ENCODE measurements at places on chromosomes 7 and 10.

- no peak for DNase-seq
These were observed 606.3 kb upstream of the FZD8 start for GRCh38 chr10:36248304-36248981.

DNA sequence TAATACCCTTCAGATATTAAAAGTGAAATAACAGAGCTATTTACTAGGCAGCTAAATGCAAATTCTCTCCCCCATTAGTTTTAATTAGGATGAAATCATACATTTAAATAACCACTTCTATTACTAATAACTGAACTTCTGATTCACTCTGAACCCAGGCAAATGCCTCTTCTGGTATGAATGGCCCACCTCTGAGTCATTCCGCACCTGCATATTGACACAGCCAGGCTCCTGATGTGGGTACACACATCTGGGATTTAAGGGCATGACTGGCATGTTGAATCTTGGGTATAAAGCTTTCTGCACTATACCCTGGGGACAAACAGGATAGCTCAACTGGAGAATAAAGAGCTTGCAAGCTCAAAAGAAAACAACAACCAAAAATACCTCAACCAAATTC is 140.9 kb downstream of the AUTS2 start:
- DNase-seq, result no peak

GRCh38 chr7:22858640-22859561 is 36.3 kb upstream of the TOMM7 start:
- no peak for DNase-seq

GRCh38 chr10:98377001-98377400 is 38.0 kb downstream of the PYROXD2 start:
- no peak for DNase-seq

DNA sequence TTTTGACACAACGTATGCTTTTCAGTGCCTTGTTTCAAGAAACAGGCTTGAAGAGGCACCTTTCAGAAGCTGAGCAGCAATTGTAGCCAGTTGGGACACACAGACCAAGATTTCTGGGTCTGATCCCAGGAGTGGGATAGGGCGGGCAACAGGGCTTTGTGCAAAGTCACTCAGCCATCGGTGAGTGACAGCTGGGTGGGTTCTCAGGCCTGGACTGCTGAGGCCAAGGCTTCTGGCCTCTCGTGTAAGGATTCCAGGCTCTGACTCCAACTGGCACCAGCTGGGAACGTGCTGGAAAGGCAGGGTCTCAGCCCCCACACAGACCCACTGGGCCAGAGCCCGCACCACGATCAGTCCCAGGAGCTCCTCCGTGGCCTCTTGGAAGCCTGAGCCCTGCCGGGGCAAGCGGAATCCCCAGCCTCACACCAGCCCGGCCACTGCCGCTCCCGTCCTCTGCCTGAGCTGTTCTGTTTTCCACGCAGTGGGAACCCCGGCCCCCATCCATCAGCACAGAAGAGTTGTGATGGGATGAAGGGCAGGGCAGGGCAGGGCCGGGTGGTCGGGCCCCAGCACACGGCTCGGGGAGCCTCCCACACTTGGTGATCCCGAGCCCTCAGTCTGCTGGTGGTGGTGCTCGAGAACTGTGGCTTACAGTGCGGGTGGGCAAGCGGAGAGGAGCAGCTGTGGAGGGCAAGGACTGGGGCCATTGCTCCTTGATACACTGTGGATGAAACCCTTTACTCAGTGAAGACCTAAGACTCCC is 46.8 kb downstream of the VIPR2 start:
- no peak for DNase-seq

- no peak for DNase-seq
These were observed 152.8 kb upstream of the TCF7L2 start for GRCh38 chr10:112797197-112797596.

DNA sequence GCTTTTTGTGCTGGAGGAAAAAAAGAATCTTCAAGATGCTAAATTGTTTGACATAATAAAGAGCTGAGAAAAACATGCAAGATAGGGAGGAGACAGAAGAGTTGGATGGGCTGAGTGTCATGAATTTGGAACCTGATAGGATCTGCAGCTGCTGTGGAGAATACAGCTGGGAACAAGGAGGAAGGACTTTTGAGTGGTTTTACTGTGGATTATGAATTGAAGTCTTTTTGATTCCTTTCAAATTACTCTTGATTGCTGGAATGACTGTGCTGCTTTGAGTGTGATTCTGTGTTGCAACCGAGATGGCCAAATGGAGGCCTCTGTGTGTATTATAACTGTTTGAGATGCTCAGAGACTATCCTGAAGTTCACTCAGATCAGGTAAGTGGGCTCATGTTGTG is 4.0 kb downstream of the EFCAB10 start:
- no peak for DNase-seq

DNA sequence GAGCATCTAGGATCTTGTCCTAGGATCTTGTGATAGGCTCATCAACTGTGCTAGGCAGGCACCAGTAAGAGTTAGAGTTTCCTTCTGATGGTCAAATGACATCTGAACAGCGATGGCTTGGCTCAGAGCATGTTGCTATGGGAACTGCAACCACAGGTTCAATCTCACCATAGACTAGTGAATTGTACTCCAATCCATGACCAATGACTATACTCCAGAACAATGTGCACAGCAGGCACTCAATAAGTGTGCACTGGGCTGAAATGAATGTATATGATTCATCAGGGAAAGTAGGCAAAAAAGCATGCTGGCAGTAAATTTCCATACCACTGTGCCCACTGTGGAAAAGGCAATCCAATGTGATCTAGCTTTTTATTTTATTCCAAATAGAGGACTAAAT is 163.6 kb upstream of the HPS1 start:
- DNase-seq, result no peak

GRCh38 chr7:40921589-40922315 is 781.1 kb downstream of the INHBA start:
- DNase-seq, result no peak

GRCh38 chr10:3468919-3469638 is 296.5 kb upstream of the PITRM1 start:
- no peak for DNase-seq

DNA sequence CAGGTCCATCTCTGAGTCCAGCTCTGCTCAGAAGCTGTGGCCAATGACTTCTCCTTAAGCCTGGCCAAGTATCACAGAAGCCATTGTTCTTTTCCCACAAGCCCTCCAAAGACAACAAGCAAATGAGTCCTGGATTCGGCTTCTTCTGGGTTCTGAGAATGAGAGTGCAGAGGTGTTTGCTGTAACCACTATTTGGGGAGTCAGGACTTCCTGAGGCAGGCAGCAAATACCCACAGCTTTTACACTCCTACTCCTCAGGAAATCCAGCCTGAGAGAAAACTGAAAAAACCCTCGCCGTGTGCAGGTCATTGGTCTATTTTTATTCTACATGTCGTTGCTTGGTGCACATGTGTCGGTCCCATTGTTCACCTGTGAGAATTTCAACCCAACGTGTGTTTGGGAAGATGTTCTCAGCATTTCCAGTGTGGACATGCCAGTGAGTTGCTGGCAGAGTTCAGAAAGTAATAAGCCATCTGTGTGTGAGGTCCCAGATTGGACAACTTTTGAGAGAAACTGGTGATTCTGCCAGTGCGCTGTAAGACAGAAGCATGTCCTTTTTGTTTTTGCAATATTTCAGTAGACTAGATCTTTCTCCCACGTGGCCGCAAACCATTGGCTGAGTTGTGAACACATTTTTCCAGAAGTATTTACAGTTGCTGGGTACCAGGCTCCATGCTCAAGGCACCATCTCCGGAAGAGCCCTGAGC is 121.6 kb upstream of the LYZL2 start:
- DNase-seq, result no peak

DNA sequence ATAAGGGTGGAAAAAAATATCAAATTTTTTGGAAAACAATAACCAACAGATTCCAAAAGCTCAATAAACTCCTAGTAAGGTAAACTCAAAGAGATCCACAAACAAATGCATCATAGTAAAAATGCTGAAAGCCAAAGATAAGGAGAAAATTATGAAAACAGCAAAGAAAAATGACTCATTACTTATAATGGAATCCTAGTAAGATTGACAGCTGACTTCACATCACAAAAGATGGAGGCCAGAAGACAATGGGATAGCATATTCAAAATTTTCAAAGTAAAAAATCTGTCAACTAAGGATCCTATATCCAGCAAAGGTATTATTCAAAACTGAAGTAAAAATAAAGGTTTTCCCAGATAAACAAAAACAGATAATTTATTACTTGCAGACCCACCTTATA is 183.4 kb upstream of the VIPR2 start:
- DNase-seq, result no peak

GRCh38 chr7:136845899-136846465 is 22.5 kb upstream of the CHRM2 start:
- no peak for DNase-seq

DNA sequence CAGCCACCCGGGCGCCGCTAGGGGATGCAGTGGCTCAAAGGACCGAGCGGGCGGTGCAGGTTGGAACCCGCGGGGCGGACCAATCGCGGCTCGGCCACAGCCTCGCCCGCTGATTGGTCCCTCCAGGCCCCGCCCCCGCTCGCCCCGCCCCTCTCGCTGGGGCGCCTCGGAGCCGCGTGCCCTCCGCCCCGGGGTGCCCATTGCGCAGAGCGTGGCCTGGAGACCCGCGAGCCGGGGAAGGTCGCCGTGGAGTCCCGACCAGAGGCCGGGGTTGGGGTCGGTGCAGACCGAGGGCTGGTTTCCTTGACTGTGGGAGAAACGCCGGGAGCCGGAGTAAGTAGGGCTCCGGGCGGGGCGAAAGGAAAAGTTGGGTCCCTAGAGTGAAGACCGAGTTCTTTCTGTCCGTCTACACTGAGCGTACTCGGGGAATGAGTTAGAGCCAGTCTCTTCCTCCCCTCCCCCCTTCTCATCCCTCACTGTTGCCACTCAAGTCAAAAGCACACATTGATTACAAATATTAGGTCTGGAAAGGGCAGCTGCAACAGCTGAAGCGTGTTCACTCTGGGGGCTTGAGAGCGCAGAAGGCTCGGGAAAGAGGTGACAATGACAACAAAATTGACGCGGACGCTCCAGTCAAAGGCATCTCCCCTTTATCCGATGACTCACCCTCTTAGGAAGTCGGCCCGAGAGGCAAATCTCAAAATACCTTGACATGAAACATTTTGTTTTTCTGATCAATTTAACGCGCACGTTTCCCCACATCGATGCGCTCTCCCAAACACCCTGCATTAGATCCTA is 843 bp upstream of the GATA3 start:
- peak; percentile 89 for DNase-seq

DNA sequence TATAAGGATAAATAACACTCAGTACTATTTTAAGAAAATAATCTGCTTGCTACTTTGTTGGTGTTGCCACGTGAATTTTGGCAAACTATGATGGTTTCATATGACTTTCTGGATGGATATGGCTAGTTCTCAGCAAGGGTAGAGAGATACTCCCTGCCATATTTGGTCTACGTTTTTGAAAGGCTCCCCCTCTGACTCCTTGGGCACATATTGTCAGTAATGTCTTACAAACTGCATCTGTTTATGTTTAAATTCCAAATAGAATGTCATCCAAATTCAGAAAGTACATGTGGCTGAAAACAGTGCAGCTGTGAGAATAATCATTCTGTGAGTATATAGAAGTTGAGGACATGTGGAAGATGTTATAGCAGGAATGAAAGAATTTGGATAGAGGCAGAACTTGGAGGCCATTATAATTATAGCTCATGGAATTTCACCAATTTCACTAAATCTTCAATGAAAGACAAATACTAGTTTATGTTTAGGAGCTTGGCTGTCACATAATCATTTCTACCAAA is 107.8 kb downstream of the SRI start:
- no peak for DNase-seq

- DNase-seq, result no peak
These were observed 47.0 kb downstream of the PTN start for GRCh38 chr7:137296576-137296975.

- no peak for DNase-seq
These were observed 11.0 kb downstream of the MAPK8 start for GRCh38 chr10:48317321-48317990.

DNA sequence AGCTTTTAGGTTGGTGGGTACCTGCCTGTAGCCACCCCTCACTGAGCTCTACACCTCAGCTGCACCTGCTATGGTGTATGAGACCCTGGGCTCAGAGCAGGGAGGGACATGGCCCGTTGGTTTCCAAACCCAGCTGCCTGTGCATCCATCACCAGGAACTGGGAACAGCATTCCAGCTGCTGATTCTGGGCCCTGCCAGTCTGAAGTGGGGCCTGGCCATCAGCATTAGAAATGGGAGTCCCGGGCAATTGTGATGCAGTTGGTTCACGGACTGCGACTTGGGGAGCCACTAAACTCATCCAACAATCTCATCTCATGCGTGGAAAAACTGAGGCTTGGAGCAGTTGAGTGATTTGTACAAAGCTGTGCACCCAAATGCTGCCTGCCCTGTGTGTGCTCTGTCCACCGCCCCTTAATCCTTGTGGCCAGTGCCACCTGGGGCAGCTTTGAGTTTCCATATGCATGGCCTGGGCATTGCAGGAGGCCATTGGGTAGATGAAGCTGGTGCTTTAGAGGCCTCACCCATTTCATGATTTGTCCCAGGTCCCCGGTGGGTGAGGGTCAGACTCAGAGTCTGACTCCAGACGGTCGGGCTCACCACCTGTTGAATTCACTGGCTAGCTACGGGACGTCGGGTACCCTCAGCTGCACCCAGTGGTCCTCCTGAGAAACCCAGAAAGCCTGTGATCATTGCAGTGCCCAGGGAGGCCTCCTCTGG is 109.0 kb upstream of the SHH start:
- no peak for DNase-seq

DNA sequence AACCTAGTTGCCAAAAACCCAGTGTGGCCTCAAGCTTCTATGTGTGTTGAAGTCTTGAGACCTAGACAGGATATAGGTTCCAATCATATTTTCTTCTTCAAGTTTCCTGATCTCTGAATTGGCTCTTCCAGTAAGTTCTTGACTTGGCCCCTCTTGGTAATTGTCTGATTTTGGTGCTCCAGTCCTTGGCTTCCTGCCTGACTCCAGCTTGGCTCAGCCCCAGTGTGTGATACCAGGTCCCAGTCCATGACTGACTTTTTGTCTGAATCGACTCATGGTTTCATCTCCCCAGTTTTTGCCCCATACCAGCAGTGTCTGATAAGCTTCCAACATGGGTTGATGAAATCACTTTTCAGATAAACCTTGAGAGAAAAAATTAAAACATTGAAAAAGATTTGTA is 72.3 kb downstream of the FAS start:
- DNase-seq, result no peak

- DNase-seq, result no peak
These were observed 141.5 kb downstream of the ADCY1 start for GRCh38 chr7:45715471-45716352.

GRCh38 chr7:152643979-152644559 is 31.9 kb downstream of the XRCC2 start:
- DNase-seq, result no peak

GRCh38 chr10:62231371-62231770 is 37.3 kb downstream of the RTKN2 start:
- DNase-seq, result no peak
